ENCODE measurements at places on chromosomes 7 and 10.
A peak's percentile ranks its signal among the peaks of the same experiment; 100 is the strongest.

- DNase-seq = no peak
Observed at GRCh38 chr10:71326464-71326881, 7.4 kb downstream of the SLC29A3 start.

DNA sequence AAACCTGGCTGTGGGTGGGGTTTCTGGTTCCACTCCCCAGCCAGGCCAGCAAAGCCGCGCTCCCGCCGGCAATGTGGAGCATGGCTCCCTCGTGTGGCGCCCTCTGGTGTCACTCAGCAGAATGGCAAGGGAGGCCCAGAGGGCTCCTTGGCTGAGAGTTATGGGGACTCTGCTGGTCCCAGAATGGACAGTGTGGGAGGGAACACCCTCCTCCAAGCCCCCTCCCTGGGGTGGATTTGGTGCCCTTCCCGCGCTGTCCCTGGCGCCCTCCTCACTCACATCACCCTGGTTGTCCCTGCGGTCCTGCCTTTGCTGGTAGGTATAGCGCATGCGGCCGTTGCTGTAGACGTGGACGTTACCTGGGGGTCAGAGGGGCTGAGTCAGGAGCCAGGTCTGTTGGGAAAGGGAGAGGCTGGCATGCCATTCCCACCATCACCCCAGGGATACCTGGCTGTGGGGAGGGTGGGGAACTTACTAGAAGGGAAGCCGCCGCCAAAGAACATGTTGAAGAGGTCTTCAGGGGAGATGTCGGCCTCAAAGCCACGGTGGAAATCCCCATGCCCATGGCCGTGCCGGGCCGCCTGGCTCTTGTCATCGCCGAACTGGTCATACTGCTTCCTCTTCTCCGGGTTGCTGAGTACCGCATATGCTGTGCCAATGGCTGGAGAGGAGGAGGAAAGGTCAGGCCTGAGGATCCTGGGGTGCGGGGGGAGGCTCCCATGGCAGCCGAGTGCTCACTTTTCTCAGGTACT, 14.0 kb downstream of the DNAJB12 start:
- DNase-seq = peak; percentile 62

- DNase-seq = no peak
Observed at GRCh38 chr10:79021948-79022499, 46.7 kb upstream of the ZMIZ1 start.

- peak; percentile 78 for DNase-seq
Observed at GRCh38 chr10:100998183-100998990, 1.2 kb upstream of the LZTS2 start.

DNA sequence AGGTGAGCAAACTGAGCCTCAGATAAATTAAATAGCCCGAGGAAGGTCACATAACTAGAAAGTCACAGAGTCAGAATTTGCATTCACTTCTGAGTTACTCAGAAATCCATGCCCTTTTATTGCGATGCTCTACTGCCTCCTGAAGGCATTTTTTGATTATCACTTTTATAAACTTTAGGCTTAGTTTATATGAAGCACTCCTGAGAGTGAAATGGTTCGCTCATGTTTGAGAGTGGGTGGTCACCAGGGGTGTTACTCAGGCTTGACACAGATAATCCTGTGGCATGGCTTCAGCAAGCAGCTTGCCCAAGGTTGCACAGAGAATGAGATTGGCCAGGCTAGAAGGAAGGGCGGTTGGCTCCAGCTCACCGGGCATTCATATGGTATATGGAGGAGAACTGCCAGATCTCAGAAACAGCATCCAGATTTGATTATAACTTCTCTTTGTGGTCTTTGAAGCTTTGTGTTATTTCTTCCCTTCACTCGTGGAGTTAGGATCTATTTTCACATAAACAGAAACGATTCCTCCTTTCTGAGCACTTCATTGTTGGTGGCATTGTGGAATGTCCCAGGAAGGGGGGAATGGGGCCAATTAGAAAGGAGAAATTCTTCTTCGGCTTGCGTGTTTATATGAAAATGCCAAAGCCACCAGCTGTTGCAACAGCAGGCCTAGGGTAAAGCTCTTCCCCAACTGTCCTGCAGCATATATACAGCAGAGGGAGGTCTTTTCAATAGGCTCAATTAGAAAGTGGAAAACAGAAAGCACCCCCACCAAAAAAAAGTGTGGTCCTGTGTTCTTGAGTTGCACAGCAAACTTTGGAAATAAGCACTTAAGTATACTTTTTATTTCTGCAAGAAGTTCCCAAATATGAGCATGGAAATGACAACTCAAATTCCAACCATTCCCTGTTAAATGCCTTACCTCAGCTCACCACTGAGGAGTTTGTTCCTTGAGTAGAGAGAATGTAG, 628.8 kb downstream of the SUGCT start:
- DNase-seq = peak; percentile 52

GRCh38 chr7:27895551-27895950, 155.6 kb downstream of the TAX1BP1 start:
- no peak for DNase-seq

- DNase-seq = no peak
Observed at GRCh38 chr10:83955406-83955805, 183.9 kb upstream of the GHITM start.

DNA sequence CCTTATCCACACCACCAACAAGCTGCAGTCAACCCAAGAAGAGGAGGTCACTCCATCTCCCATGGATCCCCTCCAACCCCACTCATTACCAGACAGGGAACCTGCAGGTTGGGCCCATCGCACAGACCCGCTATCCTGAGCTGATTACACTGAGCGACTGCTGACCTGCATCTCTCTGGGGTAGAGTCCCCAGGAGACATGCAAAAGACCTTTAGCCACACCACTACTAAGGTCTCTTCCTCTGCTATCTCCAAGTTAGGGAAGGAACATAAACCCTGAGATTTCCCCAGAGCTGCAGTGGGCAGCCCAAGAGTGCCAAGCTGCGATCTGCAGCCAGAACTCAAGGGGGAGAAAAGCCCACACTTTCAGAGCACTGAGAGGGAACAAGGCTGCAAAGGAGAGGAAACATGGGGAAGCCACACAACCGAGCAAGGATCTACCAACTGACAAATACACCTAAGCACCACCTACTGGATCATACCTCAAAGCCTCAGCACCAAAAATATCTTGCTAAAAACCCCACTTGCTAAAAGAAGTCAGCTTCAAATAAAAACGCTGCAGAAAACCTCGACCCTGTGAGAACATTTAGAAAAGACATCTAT, 298.2 kb downstream of the SORCS1 start:
- DNase-seq = no peak

- peak; percentile 39 for DNase-seq
Observed at GRCh38 chr7:127667017-127667670, 15.2 kb downstream of the SND1 start.

- DNase-seq = no peak
Observed at GRCh38 chr10:71006506-71006905, 118.1 kb upstream of the PCBD1 start.

- DNase-seq = peak; percentile 4
Observed at GRCh38 chr10:125823663-125824251, 411 bp downstream of the BCCIP start.

- peak; percentile 15 for DNase-seq
Observed at GRCh38 chr7:37311355-37311754, 137.3 kb downstream of the ELMO1 start.

DNA sequence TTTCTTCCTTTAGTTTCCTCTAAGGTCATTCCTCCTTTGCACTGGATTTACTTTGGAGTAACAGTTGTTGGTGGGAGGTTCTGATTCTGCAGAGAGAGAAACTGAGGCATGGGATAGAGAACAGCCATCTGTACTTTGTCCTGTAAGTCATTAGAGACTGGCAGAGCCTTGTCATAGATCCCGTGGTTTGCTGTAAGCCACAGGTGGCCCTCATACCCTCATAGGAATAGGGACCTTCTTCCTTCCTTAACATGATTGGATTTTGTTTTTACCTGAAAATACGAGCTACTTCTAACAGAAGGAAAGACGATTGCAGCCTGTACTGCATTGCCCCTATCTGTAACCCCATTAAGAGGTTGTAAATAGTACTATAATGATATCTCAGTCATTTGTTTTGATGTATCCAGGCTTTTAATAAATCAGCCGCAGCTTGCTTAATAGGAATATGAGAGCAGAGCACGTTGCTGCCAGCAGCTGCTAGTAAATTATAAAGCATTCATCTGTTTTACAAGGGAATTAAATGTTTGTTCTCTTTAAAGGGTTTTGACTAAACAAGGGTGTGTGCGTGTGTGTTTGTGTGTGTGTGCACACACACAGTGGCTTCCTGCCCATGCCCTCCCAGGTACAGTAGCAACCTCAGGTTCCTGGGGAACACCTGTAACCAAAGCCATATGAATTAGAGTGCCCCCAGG, 249.8 kb downstream of the AUTS2 start:
- no peak for DNase-seq

- DNase-seq = no peak
Observed at GRCh38 chr10:32227802-32228201, 119.2 kb downstream of the EPC1 start.

DNA sequence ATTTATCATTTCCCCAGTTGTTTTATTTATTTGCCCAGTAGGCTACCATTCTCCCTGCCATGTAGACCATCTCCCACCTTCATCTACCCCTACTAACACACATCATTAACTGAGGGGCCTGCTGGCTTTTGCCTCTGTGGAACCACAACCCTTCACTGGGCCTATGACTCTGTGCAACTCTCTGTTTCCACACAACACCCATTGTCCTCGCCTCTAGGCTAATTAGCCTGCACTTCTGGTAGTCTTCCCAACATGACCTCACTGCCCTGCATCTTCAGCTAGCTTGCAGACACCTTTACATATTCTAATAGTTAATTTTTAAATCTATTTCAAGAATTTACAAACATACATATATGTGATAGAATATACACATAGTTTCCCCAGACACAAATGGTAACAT, 7.5 kb downstream of the ANKIB1 start:
- no peak for DNase-seq

GRCh38 chr7:150631866-150632864, at the start of gene GIMAP6:
GIMAP6 (minus strand) TSS chr7:150632385; CDS start chr7:150630142, 2,243 bp downstream.
- DNase-seq = no peak

DNA sequence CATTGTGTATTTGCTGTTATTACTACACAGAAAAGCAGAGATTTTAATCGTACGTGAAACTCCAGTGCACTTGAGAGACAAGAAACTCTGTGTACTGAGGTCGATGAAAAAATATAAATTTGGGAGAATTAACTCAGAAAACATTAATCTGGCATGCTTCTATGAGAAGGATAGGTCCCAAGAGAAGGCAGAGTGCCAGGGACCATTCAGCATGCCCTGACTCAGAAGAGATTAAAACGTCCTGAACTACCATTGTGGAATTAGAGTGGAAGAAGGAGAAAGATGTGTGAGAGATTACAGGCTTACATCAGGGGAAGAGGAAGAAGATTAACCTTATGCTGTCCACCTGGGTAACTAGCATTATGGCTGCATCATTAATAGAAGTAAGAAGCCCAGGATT, 72.4 kb downstream of the REEP3 start:
- peak; percentile 77 for DNase-seq

DNA sequence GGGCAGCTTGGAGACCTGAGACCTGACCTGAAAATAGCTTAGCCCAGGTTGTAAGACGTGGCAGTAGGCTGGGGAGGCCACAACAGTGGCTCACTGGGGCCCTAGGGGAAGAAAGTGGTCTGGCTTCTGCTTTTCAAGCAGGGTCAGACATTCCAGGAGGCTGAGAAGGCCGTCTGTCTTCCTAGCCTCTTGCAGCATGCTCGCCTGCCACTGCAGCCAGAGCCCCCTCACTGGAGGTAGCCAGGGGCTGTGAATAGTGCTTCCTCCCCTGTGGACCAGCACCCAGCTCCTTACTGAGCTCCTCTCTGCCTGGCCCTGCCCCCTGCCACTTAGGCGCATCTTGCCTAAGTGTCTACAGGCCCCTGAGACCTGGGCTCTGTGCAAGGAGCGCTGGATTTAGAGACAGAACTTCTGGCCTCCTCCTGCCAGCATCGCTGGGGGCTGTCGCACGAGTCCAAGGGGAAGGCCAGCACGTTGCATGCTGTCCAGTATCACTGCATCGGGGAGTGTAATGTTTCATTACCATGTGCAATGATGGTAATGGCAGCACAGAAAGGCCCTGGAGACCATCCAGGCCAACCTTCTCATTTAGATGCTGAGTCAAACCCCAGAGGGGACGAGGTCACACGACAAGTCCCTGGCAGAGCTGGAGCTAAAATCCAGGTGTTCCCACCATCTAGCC, 12.7 kb downstream of the ZMIZ1 start:
- peak; percentile 62 for DNase-seq

DNA sequence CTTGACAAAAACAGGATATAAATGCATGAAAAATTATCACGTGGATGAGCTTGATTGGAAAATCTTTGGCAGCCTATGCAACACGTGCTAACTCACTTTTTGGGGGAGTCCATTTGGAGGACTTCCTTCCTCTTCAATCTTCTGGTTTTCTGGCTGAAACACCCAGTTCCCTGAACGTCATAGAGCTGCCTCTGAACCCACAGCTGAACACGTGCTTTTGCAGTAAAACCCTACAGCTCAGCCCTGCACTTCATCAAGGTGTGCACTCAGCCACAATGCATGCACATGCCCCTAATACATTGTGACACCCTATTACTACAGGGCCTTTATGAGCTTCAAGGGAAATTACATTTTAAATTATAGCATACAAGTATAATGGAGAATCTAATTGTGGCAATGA, 808.7 kb upstream of the AUTS2 start:
- DNase-seq = no peak

- no peak for DNase-seq
Observed at GRCh38 chr7:156402255-156402654, 238.3 kb upstream of the RNF32 start.

GRCh38 chr10:15605740-15606369, 113.9 kb downstream of the ITGA8 start:
- DNase-seq = no peak

DNA sequence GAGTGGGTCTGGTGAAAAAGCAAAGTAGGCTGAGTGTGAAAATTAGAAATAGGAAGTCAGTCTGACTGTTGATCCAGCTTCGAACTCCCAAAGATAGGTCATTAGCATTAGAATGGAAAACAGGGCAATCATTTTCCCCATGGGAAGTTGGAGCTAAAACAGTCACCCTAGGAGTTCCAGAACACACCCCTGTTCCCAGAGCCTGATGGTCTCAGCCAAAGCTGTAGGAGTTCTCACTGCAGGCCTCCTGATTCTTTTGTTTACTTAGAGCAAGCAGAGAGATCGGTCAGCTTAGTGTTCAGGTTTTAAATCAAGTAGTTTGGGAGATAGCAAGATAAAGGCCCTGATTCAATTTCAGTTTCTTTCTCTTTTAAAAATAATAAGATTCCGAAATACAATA, 28.8 kb upstream of the JCAD start:
- no peak for DNase-seq

GRCh38 chr10:122657729-122658128, 41.9 kb downstream of the C10orf120 start:
- no peak for DNase-seq

DNA sequence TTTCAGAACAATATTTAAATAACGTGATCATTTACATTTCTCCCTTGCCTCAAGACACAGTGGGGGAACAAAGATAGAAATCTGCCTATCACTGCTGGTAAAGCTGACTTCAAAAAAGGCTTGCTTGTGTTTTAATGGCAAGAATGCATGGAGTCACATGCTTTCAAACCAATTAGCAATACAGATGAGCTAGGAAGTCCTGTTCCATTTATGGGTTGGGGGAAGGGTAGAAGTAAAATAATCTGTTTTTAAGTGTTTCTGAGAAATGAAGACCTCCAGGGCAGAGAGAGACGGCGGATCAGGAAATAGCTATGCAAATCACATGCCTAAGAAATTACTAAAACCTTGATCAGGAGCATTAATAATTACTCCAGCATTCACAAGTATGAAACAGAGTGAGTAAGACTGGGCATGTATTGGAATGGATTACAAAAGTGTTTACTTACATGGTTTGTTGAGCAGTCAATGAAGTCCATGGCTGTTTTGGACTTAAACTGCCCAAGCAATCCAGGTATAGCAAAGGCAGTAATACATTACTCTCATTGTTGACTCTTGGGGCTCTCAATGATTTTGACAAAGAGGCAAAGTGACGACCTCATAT, 142.0 kb downstream of the ARID5B start:
- peak; percentile 68 for DNase-seq

Measured in cardiac fibroblast (primary cell).